Stomach (tissue), 19 donors: ENCODE measurements at places on chromosomes 1 and 21. TPM values are rescaled to one million over a fixed set of nuclear protein-coding genes. Genes with fewer than 3 reads are reported as not detected.

DNA sequence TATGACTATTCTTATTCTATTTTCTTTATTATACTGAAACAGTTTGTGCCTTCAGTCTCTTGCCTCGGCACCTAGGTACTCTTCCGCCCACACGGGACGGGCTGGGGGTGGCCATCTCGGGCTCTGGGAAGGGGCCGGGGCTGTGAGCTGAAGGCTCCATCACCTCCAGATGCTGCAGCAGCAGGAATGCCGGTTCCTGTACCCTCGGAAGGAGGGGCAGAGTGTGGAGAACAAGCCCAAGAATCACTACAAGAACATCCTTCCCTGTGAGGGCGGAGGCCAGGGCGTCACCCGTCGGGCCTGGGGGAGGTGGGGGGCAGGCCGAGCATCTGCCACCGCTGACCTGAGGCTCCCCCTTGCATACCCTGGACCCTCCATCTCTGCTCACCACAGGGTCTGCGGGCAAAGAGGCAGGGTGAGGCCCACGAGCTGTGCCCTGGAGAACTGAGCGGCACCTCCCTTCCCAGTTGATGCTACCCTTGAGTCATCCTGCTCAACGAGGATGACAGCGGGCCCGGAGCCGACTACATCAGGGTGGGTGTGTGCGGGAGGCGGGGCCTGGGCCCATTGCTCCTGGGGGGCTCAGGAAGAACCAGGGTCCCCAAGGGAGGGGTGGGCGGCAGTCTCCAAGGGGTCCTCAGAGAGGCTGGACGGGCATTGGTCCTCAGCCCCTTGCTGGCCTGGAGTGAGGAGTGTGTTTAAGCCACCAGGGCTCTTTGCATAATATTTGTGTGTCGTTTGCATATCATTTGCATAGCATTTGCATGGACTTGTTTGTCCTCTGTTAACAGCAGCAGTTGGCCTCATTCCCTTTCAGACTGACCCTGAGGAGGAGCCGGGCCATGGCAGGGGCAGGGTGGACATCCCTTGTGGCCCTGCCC lies 7.5 kb downstream of the RNF223 start:
- no peaks in the 10 kb centered on the region for H3K36me3 ChIP-seq
- DNase-seq, result no peak
- no peak overlapping the region for H3K4me3 ChIP-seq
- peaks cover 89% of the 10 kb centered on the region for H3K27me3 ChIP-seq
- H3K4me1 ChIP-seq, result peaks cover 64% of the 10 kb centered on the region

DNA sequence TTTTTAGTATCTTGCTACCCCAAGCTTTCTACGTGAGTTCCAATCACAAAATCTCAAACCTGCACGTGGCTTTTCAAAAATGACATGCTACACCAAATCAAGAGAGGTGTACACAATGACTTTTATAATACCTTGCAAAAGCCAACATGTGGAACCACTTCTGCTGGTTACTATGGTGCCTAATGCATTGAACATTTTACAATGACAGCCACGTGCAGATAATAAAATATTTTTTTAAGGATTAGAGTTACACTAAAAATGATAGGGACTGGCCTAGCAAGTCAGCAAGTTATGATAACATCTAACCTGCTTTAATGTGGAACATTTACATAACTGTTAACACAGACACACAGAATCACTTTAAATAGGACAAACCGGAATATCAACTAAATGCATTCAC lies 30.2 kb downstream of the EYA3 start:
- H3K27ac ChIP-seq, result no peak overlapping the region
- DNase-seq, result peak; percentile 16
- H3K4me1 ChIP-seq, result peaks cover 16% of the 10 kb centered on the region
- no peaks in the 10 kb centered on the region for H3K27me3 ChIP-seq
- H3K36me3 ChIP-seq, result peaks cover 8% of the 10 kb centered on the region
- no peak overlapping the region for H3K4me3 ChIP-seq

DNA sequence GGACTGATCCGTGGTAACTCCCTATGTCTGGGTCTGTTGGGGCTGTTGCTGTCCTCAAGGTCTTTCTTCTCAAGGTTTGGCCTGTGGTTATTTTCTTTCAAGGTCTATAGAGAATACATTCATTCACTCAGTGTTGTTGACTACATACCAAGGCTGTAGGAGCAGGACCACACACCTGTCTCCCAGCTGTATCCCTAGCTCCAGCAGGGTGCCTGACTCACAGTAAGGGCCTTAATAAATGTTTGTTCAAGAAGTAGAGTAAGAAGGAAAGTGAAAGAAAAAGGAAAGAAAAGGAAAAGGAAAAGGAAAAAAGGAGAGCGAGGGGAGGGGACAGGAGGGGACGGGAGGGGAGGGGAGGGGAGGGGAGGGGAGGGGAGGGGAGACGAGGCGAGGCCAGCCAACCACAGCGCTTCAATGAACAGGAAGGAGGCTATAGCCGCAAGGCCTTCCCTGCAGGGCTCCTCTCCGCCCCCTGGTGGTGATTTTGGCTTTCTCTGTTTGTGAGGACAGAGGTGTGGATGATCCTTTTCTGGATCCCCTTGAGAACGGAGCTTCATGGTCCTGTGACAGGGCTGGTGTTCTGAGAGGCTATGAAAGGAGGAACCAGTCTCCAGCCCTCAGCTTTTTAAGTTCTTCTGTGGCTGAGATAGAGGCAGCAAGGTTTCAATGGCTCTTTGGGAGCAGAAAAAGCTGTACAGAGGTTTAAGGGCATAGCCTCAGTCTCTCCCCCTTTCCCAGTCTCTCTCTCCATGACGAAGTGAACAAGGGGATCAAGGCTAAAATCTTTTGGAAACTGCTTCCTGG lies 30.6 kb upstream of the LCE5A start:
- H3K4me1 ChIP-seq, result no peaks in the 10 kb centered on the region
- DNase-seq, result peak; percentile 13
- no peak overlapping the region for H3K27ac ChIP-seq
- no peaks in the 10 kb centered on the region for H3K27me3 ChIP-seq
- H3K36me3 ChIP-seq, result no peaks in the 10 kb centered on the region

DNA sequence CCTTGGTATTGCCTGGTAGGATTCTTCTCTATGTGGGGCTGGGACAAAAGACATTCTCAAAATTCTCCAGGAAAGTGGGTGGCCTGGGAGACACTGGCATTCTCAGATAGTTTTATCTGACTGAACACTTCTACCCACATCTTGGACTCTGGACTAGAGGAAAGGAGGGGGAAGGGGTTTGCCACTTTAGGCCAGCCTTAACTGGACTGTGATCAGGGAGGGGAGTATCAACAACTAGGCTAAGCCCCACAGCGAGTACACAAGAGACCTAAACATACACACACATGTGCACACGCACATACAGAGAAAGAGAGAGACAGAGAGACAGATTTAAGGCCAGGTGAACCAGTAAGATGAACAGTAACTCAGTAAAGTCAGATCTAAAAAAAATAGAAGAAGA lies 1.2 kb upstream of the SEMA6C start:
- H3K4me1 ChIP-seq, result peaks cover 43% of the 10 kb centered on the region
- DNase-seq, result no peak
- H3K36me3 ChIP-seq, result no peaks in the 10 kb centered on the region
- no peak overlapping the region for H3K27ac ChIP-seq
- peaks cover 12% of the 10 kb centered on the region for H3K27me3 ChIP-seq

DNA sequence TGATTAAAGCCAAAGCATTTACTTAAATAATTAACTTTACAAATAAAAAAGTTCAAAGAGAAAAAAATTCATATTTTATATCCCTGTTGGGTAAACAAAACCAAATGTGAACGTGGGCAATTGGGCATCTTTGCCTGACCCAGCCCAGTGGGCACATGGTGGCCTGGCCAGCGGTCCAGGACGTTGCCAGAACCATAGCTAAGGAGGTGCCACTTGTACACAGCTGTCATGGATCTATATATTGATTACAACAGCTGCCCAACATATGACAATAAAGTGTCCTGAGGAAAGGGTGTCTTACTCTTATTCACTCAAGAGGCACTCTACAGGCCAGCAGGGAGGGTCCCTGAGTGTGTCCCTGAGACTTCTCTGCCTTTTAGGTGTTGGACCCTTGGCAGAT lies 78.5 kb downstream of the BCAR3 start:
- H3K4me1 ChIP-seq, result peaks cover 21% of the 10 kb centered on the region
- H3K4me3 ChIP-seq, result no peak overlapping the region
- no peak overlapping the region for H3K27ac ChIP-seq
- DNase-seq, result no peak

- H3K27me3 ChIP-seq, result no peaks in the 10 kb centered on the region
- H3K27ac ChIP-seq, result peak overlapping the region; percentile 75
- H3K4me1 ChIP-seq, result peaks cover 29% of the 10 kb centered on the region
- peak overlapping the region; percentile 23 for H3K4me3 ChIP-seq
- peaks cover 33% of the 10 kb centered on the region for H3K36me3 ChIP-seq
- DNase-seq, result peak; percentile 78
These were observed 8.5 kb downstream of the KYAT3 start for GRCh38 chr1:88983791-88984559.

DNA sequence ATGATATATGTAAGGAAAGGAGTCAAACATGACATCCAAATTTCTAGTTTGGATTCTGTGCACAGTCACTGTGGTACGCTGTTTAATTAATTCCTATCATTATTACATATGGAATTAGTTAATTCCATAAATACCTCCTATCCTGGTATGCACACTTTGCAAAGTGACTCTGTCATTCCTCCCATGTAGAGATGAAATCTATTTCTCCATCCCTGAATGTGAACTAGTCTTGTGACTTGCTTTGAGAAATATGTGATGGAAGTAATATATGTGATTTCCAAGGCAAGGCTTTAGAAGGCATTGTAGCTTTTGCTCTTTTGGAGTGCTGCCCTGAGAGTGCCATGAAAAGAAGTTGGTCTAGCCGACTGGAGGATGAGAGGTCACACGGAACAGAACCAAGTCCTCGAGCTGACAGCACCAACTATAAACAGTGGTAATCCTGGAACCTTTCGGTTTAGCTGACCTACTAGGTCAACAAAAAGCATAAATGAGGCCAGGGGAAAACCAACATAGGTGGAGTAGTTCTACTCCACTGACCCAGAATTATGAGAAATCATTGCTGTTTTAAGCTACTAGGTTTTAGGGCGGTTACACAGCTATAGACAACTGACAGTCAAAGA lies 1.5 kb downstream of the SELENOF start:
- peak overlapping the region; percentile 93 for H3K4me3 ChIP-seq
- peaks cover 66% of the 10 kb centered on the region for H3K4me1 ChIP-seq
- H3K27ac ChIP-seq, result no peak overlapping the region
- peak; percentile 27 for DNase-seq

GRCh38 chr1:165508291-165508690 lies 35.5 kb upstream of the LRRC52 start:
- H3K27me3 ChIP-seq, result peaks cover 7% of the 10 kb centered on the region
- H3K27ac ChIP-seq, result no peak overlapping the region
- H3K4me3 ChIP-seq, result no peak overlapping the region
- H3K4me1 ChIP-seq, result no peaks in the 10 kb centered on the region
- no peaks in the 10 kb centered on the region for H3K36me3 ChIP-seq

Gene IKBKE
- 7.5 TPM for total RNA-seq

Gene HSD3B2
- 0.37 TPM for total RNA-seq

Gene DOP1B
- 49.2 TPM for total RNA-seq

Gene PLA2G2A
- total RNA-seq, result 8.0 TPM

Gene SRGAP2C
- 17.6 TPM for total RNA-seq
